ENCODE measurements at places on chromosomes 1 and 21.

- no peak for DNase-seq
These were observed 45.3 kb upstream of the GPR157 start for GRCh38 chr1:9174243-9174642.

- DNase-seq, result no peak
These were observed 162.7 kb downstream of the ST6GALNAC3 start for GRCh38 chr1:76237211-76237610.

GRCh38 chr1:94660994-94661393 is 119.4 kb upstream of the F3 start:
- DNase-seq, result peak; percentile 80

GRCh38 chr1:225824533-225824941 is 14.6 kb downstream of the EPHX1 start:
- DNase-seq, result no peak

- no peak for DNase-seq
These were observed 8.7 kb upstream of the EYA3 start for GRCh38 chr1:28097100-28097472.

DNA sequence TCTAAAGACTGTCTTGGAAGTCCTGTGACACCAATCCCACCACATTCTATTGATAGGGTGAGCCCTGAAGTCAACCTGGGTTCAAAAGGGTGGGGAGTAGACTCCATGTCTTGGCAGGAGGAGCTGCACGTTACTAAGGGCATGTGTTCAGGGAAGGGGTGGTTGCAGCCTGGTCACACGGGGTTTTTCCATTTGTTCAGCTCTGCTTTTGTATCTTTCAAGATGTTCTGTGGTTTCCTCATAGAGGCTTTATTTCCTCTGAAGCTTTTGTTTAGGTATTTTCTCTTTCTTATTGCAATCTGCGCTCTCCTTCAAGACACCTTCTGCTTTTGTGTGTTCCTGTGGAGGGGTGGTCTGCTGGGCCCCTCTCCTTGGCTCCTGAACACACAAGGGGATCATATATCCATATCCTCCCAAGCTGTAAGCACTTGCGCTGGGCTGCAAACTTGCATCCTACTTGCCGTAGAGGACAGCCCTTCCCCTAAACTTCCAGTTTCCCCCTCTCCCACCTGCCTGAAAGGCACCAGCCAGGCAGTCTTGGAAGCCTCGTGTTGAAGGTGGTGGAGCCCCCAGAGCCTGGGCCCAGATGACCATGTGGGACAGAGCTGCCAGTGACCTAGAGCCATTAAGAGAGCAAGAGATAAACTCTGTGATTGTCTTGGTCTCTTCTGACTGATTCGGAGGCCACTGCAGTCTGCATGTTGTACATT is 62.5 kb upstream of the TRAPPC10 start:
- DNase-seq, result no peak

DNA sequence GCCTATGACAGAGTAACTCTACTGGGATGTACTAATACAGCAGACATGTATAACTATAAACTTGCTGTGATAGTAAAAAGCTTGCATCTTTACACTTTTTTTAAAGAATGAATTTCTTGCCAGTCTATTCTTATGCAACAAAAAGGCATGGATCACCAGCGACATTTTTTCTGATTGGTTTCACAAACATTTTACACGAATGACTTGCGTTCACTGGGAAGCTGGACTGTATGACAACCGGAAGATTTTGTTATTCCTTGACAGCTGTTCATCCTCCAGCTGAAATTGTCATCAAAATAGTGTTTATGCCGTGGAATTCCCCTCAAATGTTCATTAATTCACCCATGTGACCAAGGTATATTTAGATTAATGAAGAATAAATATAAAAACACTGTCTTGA is 131.0 kb downstream of the XPR1 start:
- DNase-seq, result no peak

- no peak for DNase-seq
These were observed 1.8 kb upstream of the GJA4 start for GRCh38 chr1:34790985-34791384.

DNA sequence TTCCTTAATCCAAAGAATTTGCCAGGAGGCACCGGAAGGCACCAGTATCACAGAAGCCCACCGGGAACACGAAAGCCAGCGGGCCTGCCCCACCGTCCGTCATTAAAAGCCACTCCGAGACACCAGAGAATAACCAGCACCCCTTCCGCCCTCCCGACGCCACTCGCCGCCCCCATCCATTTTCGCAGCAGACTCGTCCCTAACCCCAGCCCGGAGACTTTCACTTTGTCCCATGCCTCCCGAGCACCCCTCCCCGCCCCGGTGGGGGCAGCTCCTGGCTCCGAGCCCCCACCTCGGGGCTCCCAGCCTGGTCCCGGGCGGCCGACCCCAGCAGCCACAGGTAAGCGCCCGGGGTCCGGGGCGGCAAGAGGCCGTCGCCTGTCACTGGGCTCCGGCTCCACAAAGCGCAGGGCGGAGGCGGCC is 105.4 kb downstream of the SLC45A1 start:
- DNase-seq, result peak; percentile 64

GRCh38 chr1:8238141-8239038 is 79.5 kb upstream of the SLC45A1 start:
- peak; percentile 59 for DNase-seq

GRCh38 chr1:115214098-115214497 is 124.0 kb downstream of the NGF start:
- DNase-seq, result no peak

DNA sequence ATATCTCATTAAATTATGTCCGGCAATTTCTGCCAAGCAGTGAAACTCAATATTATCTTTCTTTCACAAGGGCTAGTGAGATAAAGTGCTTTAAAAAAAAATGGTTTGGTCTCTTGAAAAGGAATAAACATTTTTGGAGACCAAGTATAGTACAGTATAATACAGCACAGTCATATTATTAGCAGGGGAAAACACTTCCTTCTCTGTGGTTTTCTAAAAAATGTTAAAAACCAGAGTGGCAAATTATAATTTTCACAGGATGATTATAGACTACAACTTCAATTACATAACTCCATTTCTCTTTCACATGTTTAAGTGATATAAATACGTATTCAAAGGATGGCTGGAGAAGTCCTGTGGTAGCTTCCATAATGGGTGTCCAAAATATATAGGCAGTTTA is 170.3 kb upstream of the DMRTA2 start:
- DNase-seq, result no peak

GRCh38 chr1:212254853-212255363 is 30.3 kb upstream of the PPP2R5A start:
- peak; percentile 32 for DNase-seq

GRCh38 chr1:192516776-192517297 is 58.7 kb upstream of the RGS1 start:
- no peak for DNase-seq

- no peak for DNase-seq
These were observed 17.6 kb upstream of the PLA2G5 start for GRCh38 chr1:20052386-20052785.

GRCh38 chr1:235742914-235743599 is 93.5 kb upstream of the GNG4 start:
- DNase-seq, result no peak

DNA sequence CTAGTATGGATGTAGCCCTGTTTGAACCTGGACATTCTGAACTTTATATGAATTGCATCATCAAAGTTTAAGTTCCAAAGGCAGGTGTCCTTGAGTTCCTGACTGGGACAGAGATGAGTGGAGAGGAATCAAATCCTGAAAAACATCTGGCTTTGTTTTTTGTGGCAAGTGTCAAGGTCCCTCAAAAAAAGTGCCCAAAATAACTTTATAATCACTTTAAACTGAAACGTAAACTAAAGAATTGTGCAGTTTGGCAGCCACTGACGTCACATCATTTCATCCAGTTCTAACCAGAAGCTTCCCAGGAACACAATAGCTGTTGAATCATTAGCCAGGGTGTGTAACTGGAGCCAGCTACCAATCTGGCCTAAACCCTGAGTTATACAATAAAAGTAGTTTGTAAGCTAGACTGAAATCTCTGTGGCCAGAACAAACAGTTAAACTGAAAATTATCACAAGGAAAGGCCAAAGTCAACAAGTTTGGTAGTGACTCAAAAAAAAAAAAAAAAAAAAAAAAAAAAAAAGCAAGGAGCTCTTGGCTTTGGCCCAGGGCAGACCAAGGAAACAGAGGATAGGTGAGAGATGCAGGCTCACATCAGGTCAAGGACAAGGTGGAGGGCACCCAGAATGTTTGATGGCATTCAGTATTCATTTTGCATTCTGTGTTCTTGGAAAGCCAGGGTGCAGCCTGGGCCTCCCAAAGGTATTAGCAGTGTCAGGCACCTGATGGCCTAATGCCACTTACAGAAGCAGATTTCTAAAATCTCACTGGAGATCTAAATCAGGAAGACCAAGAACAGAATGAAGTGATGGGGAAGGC is 74.3 kb downstream of the TNFSF18 start:
- DNase-seq, result no peak
